Esophagus squamous epithelium (tissue), 5 donors: ENCODE measurements at places on chromosomes 1 and 21.

DNA sequence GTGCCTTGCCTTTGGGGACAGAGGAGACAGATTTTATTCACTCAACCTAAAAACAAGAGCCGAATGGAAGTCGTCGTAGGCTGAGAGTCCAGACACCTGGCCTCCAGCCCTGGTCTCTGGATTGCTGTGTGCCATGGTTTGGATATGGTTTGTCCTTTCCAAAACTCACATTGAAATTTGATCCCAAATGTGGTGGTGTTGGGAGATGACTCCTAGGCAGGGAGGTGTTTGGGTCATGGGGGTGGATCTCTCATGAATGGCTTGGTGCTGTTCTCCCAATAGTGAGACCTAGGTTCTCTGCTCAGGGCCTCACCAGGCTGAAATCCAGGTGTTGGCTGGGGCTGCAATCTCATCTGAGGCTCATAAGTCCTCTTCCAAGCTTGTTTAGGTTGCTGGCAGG is 75.5 kb downstream of the FOXD2 start:
- DNase-seq, result no peak

- DNase-seq, result no peak
These were observed 298.7 kb downstream of the TM2D1 start for GRCh38 chr1:61426254-61426653.

- no peak for DNase-seq
These were observed 195.2 kb upstream of the JUN start for GRCh38 chr1:58979086-58979485.

GRCh38 chr1:1212780-1213344 is 1.1 kb downstream of the TNFRSF4 start:
- no peak for DNase-seq

GRCh38 chr21:41373253-41373652 is 11.4 kb downstream of the MX2 start:
- DNase-seq, result no peak

- DNase-seq, result no peak
These were observed 3.1 kb downstream of the EVA1B start for GRCh38 chr1:36320291-36320761.

- DNase-seq, result no peak
These were observed 74.5 kb downstream of the S1PR1 start for GRCh38 chr1:101311146-101311920.
